Esophagus squamous epithelium (tissue), 5 donors: ENCODE measurements at places on chromosomes 11 and 22. TPM values are rescaled to one million over a fixed set of nuclear protein-coding genes. Genes with fewer than 3 reads are reported as not detected.

- no peaks in the 10 kb centered on the region for H3K4me1 ChIP-seq
- H3K36me3 ChIP-seq, result no peaks in the 10 kb centered on the region
- no peak overlapping the region for H3K4me3 ChIP-seq
- no peak for DNase-seq
- no peak overlapping the region for H3K27ac ChIP-seq
- H3K27me3 ChIP-seq, result no peaks in the 10 kb centered on the region
These were observed 211.3 kb downstream of the NXPE2 start for GRCh38 chr11:114889594-114890011.

GRCh38 chr11:9529334-9529650 is 44.2 kb upstream of the WEE1 start:
- no peak overlapping the region for H3K4me3 ChIP-seq
- no peaks in the 10 kb centered on the region for H3K27me3 ChIP-seq
- peaks cover 30% of the 10 kb centered on the region for H3K4me1 ChIP-seq

GRCh38 chr11:129790106-129790505 is 25.5 kb upstream of the TMEM45B start:
- DNase-seq, result no peak
- H3K27ac ChIP-seq, result no peak overlapping the region
- no peak overlapping the region for H3K4me3 ChIP-seq
- no peaks in the 10 kb centered on the region for H3K4me1 ChIP-seq
- H3K36me3 ChIP-seq, result no peaks in the 10 kb centered on the region

- DNase-seq, result no peak
- H3K27me3 ChIP-seq, result no peaks in the 10 kb centered on the region
- H3K36me3 ChIP-seq, result no peaks in the 10 kb centered on the region
These were observed 123.0 kb downstream of the SGSM3 start for GRCh38 chr22:40493441-40493840.

The ACTN3 gene
- total RNA-seq, result not detected

The CDON gene
- total RNA-seq, result 5.5 TPM
